ENCODE measurements at places on chromosomes 5 and 9.

- DNase-seq, result no peak
These were observed 30.4 kb upstream of the SYNPO start for GRCh38 chr5:150609843-150610584.

DNA sequence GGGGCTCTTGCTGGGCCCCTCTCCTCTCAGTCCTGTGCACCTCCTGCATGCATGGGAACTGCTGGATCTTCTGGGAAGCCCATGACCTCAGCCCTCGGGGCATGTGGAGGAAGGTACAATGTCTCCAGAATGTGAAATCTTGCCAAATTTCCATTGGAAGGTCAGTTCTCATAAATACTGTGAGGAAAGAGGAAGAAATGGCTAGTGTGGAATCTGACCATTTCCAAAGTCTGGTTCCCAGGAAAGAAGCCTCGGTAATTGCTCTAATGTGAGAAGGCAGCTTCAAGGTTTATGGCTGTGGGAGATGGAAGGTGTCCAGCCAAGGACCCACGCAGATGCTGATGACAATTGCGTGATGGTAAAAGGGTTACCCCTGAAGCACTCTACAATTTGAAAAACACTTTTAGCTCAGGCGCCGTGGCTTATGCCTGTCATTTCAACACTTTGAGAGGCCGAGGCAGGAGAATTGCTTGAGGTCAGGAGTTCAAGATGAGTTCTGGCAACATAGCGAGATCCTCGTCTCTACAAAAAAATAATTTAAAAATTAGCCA is 8.1 kb upstream of the IL17B start:
- DNase-seq, result no peak

- DNase-seq, result no peak
These were observed 1085.7 kb downstream of the TAF11L14 start for GRCh38 chr5:18720002-18720401.

DNA sequence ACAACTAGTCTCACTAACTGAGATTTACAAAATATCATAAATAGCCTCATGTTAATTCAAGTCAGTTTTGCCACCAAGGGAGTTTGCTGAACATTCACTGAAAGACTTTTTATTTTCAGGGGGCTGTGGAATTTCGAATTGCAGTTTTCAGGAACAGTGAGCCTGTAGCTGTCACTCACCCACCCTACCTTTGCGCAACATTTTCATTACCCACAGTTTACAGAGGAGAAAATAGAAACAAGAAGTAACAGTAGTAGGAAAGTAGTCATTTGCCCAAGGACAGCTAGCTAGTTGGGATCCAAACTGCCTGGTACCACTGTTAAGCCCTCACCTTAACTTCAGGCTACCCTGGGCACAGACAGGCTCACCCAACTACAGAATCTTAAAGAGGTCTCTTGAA is 154.1 kb downstream of the ADAMTS12 start:
- DNase-seq, result no peak

- DNase-seq, result no peak
These were observed 30.2 kb downstream of the CAPSL start for GRCh38 chr5:35908228-35908627.

DNA sequence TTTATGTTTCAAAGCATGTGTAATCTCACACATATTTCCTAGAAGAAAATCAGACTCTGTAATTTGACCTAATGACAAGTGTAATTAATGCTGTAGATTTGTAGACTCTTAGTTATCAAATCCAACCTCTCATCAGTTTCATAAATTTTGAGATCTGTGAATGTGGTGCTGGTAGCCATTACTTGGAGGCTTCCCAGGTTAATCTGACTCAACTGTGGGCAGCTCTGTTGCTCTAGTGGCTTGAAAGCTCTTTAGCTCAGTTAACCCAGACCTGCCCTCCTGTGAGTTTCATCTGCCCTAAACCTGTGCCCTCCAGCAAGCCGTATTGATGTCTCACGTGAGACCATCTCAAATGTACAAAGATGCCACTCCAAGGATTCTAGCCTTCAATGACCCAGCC is 323.4 kb downstream of the FBXL7 start:
- no peak for DNase-seq

- DNase-seq, result no peak
These were observed 76.6 kb downstream of the F2RL2 start for GRCh38 chr5:76546497-76547102.

GRCh38 chr9:114216081-114216480 is 60.7 kb downstream of the COL27A1 start:
- no peak for DNase-seq

DNA sequence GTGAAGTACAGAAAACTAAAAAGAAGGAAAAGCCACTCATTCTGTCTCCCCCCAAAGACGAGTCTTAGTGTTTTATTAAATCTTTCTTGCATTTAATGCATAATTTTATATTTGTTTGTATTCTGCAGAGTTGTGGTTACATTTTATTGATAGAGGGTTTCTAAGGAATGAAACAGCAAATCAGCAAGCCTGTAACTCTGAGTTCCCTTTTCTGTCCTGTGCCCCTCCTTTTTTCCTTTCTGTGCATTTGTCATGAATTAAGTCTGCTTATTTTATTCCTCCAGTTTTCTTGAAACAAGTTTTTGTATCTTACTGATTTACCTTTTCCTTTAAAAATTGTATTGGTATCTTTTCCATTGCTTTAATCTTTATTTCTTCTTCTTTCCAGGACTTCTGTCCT is 132.8 kb downstream of the MUSK start:
- no peak for DNase-seq

DNA sequence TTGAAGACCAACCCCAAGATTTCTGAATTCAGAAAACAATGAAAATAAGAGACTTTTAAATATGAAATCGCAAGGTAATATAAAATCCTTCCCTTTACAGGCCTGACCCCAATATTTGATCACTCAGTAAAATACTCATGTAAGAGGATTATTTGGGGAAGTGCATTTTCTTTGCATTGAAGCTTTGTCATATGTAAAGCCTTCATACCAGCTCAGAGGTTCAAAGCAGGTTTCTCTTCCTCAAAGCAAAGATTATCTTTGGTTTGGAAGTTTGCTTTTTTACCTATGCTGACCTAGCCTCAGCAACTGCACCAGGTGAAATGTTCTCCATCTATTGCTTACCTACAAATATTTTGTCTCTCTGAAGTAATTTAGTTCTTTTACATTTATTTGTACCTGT is 106.5 kb upstream of the PARP8 start:
- no peak for DNase-seq

- DNase-seq, result no peak
These were observed 4.6 kb downstream of the ARSI start for GRCh38 chr5:150297934-150298595.

- no peak for DNase-seq
These were observed 100.4 kb downstream of the PDE4D start for GRCh38 chr5:59792983-59793585.

DNA sequence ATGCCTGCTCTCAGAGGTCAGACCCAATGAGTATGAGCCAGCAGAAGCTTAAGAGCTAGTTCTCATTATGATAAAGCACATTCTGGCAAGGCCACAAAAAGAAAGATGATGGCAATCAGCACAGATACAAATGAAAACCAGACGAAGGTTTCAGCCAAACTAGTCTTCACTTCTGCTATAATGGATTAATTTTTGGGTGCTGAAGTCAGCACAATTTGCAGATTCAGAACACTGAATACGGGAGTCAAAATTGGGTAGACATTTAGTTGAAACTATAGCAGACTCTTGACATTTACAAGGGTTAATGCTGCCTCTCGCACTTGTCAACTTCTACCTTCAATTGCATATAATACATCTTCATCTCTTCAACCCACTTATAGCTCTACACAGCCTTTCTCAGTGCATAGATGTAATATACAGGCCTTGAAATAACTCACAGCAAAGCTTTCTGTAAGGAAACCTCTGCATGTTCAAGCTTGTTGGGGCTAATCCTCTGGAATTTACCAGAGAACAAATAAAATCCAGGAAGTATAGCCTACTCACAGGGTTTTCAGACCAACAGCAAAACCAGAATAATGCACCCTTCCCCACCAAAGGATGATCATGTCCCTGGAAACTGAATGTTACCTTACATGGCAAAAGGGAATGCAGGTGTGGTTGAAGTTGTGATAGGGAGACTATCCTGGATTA is 77.1 kb downstream of the BAAT start:
- no peak for DNase-seq

- DNase-seq, result no peak
These were observed 77.4 kb upstream of the DMRT1 start for GRCh38 chr9:764105-764524.

GRCh38 chr5:102711525-102712385 is 43.4 kb upstream of the PAM start:
- DNase-seq, result no peak

DNA sequence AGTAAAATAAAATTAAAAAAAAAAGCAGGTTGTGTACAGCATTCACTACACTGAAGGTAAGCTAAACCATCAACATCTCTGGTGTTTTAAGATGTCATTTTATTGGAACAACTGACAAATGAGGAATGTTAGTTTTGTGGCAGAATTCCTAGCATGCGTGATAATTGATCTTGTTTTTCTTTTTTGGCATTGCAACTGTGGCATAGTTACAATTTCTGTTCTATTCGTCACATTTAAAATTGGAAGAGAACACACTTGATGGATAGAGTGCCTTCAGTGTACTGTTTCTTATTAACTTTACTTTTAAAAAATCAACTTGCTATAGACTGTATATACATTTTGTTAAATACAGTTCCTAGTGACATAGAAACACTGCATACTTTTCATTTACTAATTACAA is 43.6 kb upstream of the TNFSF15 start:
- DNase-seq, result no peak

GRCh38 chr5:138506370-138507306 is 36.4 kb downstream of the ETF1 start:
- no peak for DNase-seq

- no peak for DNase-seq
These were observed 17.4 kb upstream of the DENND1A start for GRCh38 chr9:123947326-123947725.

GRCh38 chr5:38776149-38776896 is 69.5 kb upstream of the OSMR start:
- no peak for DNase-seq

GRCh38 chr5:146291421-146292074 is 47.1 kb upstream of the POU4F3 start:
- DNase-seq, result no peak

Data from NCI-H187 treated with DMSO at 0.1 percent for 48 hours (cell line).